Hematopoietic multipotent progenitor cell (in vitro differentiated cells): ENCODE measurements at places on chromosomes 6 and 20. TPM values are rescaled to one million over a fixed set of nuclear protein-coding genes. Genes with fewer than 3 reads are reported as not detected.

The PTK6 gene
- total RNA-seq: under 0.01 TPM

The TBX18 gene
- total RNA-seq: under 0.01 TPM

DNA sequence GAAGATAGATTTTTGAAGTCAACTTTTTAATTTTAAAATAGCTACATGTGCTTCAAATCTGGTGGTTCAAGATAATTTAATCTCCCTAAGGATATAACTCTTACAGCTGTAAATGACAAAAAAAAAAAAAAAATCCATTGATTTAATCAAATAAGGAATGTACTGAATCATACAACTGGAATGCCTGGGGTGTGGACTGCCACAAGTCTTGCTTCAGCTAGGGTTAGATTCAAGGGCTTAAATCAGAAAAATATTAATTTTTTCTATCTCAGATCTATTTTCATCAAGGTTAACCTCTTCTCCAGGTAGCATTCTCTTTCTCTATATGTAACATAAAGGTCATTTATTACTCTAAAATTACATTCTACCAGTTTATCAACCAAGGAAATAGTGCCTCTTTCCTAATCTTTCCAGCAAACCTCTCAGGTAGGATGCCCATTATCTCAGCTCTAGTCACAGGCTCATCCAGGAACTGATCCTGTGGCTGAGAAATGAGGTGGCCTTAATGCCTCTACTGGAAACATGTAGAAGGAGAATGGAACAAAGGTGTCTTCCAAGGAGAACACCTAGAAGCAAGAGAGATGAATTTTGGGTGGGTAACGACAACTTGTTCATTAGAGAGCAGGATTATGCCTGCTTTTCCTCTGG is 466.9 kb downstream of the CBLN4 start:
- DNase-seq: no peak

- no peak for DNase-seq
These were observed 53.5 kb upstream of the PTPN1 start for GRCh38 chr20:50456452-50457324.

GRCh38 chr20:2023151-2023550 is 29.3 kb upstream of the PDYN start:
- DNase-seq: no peak

DNA sequence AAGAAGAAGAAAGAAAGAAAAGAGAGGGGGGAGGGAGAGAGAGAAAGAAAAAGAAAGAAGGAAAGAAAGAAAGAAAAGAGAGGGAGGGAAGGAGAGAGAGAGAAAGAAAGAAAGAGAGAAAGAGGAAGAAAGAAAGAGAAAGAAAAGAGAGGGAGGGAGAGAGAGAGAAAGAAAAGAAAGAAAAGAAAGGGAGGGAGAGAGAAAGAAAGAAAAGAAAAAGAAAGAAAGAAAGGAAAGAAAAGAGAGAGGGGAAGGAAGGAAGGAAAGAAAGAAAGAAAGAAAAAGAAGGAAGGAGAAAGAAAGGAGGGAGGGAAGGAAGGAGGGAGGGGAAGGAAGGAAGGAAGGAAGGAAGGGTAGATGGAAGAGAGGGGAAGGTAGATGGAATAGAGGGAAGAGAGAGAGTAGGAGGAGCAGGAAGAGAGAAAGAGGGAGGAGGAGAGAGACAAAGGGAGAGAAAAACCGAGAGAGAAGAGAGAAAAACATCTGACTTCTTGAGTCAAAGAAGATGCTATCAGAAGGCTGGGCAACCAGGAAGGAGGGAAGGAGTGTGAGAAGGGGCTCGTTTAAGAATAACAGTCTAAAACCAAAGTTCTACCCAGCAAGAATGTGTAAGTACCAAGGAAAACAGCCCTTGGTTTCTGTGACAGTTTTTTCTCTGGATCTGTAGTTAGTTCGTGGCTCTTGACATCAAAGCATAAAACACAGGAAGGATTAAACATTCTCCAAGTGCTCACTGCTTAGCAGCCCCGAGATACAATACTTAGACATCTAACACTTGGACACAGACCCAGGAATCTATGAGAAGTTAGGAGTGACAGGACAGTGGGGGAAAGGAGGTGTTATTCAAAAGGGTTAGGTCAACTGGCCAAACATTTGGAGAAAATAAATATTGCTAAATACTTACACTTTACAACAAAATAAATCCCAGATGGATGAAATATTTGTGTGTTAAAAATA is 131.9 kb upstream of the STMND1 start:
- DNase-seq: no peak

- no peak for DNase-seq
These were observed 12.8 kb upstream of the SNAI1 start for GRCh38 chr20:49969946-49970345.
